ENCODE measurements at places on chromosomes 11 and 22.

DNA sequence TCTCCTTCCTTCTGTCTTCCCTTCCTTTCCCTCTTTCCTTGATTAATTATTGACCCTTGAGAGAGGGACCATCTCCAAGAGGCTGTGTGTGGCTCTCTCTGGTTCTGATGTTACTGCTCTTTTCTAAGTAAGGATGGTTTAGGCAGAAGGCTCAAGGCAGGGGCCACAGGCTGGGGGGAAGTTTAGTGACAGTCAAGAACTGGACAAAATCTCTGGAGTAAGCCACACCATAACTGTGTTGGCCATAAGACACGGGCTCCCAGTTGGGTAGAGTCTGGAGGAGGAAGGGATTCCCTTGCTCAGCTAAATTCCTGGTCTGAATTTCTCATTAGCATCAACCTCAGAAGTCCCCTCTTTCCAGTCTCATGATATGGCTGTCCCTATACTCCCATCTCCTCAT, 74.7 kb downstream of the BUD13 start:
- DNase-seq: no peak

GRCh38 chr22:38941488-38941987, 15.9 kb upstream of the APOBEC3A start:
- DNase-seq: peak; percentile 59

GRCh38 chr11:10410106-10410843, 44.8 kb upstream of the AMPD3 start:
- DNase-seq: no peak

DNA sequence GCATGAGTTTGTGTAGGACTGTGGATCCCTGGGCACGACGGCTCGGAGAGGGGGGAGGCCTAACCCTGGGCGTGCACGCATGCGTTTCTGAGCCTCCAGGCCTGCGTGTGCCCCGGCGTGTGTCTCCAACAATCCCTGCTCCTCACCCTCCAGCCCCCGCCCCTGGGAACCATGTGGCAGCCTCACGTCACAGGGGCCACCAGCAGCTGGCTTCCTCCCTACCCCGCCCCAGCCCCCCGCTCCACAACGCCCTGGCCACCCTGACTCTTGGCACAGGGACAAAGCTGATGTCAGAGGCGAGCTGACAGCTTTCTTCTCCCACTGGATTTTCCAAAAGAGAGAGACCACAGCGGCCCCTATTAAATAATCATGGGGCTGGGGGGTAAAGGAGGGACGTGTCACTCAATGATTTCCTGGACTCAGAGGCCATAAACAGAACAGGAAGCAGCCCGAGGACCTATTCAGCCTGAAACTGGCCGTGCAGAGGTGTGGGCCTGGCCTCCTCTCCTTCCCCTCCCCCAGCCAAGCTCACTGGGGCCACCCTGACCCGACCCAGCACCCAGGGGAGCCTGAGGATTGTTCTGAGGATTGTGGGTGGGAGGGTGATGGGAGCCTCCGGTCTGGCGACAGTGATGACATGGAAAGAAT, 6.8 kb upstream of the LIF start:
- no peak for DNase-seq

DNA sequence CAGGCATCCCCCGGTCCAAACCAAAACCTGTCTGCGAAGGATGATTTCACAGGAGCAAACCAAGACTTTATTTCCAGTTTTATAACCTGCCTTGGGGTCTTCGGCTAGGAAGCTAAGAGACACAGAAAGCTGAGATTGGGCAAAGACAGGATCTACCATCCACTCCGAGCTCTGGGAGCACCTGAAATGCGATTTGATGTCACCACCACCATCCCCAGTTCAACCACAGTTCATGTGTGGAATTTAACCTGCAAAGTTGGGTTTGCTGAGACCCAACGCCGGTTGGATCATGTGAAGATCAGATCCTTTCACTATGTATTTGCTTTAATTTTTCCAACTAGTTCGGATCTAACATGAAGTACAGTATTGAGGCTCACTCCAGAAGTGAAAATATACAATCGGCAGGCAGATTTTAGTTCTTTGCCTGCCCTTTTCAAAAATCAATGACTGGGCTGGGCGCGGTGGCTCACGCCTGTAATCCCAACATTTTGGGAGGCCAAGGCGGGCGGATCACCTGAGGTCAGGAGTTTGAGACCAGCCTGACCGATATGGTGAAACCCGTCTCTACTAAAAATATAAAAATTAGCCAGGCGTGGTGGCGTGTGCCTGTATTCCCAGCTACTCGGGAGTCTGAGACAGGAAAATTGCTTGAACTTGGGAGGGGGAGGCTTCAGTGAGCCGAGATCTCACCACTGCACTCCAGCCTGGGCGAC, 1.4 kb upstream of the C11orf24 start:
- DNase-seq: no peak

GRCh38 chr11:10395166-10395897, 59.7 kb upstream of the AMPD3 start:
- no peak for DNase-seq

DNA sequence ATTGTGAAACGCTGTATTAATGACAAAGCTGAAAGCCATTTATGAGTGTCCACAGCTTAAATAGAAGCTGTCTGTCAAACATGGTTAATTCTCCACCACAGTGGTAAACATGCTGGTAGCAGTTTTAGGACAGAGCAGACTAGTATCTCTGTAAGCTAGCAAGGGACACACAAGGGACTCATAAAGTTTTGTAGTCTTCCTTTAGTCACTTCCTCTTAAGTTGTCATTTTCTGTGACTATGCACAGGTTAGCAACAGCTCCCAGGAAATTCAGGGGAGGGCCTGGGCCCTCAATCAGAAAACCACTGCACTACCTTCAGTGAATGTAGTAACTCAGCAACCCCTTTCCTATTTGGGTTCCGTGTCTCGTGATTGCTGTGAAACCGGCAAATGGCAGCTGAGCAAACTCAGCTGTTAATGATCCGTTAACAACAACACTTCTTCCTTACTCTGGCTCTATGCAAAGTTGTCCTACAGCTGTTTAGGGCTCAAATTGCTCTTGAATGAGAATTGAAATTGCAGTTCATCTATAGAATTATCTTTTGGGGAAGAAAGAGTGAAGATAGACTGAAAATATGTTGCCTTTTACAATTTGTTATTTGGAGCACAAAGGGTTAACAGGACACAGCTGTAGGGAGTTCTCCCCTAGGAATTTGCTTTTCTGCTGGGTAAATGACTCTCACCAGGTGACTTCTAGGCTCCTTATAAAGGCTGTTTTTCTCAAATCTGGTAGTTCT, at the start of gene MMP26:
TSS of gene MMP26 (plus strand) at position 731 of the 736 bp plus-strand sequence.
- no peak for DNase-seq

DNA sequence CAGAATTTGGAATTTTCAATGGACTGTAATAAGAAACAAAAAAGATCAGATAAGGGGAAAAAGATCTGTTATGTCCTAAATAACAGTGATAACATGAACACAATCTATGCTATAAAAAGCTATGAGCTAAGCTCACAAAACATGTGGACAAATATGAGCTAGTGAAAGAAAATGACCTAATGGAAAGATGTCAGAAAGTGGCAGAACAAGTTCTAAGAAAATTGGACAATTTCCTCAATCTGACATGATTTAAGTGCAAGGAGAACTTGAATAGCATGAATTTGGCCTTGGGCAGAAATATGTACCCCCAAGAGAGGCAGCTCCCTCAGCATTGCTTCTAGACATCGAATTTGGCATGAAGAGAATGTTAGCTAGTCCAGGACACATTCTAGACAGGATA, 212.0 kb upstream of the PGR start:
- no peak for DNase-seq

DNA sequence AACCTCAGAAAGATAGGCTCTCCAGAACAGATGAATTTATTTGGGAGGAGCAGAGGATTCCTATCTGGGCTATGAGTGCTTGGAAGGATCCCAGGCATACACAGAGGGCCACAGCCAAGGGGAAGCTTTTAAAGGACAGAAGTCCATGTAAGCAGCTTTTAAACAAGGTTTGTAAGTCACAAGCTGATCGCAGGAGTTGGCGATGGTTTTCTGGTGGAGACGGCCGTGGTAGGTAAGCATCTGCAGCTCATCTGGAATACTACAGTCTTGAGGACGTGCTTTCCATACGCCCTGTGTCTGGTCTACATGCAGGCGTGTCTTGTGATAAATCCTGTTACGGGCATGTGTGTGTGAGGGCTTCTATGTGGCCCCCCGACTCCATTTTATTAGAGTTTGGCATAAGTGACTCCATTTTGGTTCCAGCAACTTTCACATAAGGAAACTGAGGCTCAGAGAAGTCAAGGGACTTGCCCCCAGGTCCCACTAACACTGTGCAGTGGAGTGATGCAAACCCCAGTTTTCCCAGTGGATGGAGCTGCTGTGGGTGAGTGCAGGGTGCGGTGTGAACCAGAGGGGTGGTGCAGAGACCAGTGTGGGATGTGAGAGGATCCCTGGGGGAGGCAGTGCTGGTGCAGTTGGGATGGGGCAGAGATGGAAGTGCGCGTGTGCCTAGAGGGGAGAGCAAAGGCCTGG, 11.8 kb upstream of the ACY3 start:
- DNase-seq: no peak

GRCh38 chr22:20530368-20531153, 23.2 kb downstream of the MED15 start:
- DNase-seq: no peak

DNA sequence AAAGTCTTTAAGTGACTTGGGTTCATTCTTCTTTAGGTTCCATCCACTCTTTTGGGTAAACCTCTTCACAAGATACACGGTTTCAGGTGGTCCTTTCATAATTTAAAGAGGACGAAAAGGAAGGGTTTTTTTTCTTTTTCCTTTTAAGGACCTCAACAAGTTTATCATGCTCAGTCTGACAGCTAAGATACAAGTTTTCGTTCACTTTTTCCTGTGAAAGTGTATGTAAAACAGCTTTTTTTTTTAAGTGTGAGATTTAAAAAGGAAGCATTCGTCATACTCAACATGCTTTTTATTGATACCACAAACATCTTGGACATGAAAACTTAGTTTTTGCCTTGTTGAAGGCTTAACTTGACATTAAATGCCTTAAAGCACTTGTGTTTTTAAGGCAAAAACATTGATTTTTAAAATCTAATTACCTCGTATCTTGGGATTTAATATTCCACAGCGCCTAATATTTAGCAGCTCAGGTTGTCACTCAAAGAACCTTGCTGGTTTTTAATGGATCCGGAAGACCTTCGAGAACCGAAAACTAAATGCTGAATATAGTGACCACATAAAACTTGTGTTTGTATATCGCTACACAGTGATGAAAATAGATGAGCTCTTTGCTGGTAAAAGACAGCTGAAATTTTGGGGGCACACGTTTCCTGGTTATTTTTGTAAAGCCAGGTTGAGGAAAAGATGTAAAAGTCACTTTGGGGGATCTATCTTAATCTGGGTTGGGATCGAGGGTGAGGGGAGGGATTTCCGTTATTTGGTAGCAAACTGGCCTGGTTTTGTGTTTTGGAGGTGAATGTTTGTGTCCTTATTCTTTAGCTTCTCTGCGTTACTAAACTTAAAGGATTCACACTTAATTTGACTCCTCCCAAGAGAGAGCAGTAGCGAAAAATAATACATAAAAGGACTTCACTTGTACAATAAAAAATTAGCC, 2.3 kb downstream of the PCF11 start:
- DNase-seq: no peak

GRCh38 chr22:24763872-24764485, 10.5 kb downstream of the PIWIL3 start:
- no peak for DNase-seq

- peak; percentile 83 for DNase-seq
Measured at GRCh38 chr22:21567456-21568346, at the start of gene UBE2L3. Gene UBE2L3, plus strand, starts transcription at chr22:21567714. Its CDS starts 31 bp downstream, at chr22:21567745.

DNA sequence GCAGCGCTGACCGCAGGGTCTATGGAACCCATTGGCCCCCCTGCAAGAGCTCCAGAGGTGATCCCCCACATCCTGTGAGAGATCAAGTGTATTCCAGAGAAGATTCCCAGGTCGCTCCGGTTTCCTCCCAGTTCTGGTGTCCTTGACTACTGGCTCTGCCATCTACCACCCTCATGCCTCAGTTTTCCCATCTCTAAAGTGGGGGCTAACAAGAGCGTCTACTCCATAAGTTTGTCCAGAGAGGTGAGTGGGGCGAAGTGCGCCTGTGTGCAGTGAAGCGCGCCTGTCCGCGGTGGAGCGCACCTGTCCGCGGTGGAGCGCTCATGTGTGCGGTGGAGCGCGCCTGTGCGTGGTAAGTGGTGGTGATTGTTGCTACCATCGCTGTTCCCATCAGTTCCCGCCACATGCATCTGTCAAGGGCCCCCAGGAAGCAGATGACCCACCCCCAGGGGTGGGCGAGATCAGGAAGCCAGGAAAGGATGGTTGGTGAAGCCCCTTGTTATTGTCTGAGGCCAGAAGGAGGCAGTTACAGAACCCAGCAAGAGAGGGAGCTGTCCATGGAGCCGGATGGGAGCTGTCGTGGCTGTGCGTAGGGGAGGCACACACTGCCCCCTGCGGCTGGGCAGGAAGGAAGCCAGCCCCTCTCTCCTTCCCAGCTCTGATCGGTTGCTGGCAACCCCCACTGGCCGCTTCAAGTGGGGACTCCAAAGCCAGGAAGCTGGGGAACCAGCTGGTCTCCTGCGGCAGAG, 73.2 kb upstream of the FGF3 start:
- DNase-seq: no peak

- no peak for DNase-seq
Measured at GRCh38 chr11:65745049-65745448, 24.5 kb upstream of the RNASEH2C start.

DNA sequence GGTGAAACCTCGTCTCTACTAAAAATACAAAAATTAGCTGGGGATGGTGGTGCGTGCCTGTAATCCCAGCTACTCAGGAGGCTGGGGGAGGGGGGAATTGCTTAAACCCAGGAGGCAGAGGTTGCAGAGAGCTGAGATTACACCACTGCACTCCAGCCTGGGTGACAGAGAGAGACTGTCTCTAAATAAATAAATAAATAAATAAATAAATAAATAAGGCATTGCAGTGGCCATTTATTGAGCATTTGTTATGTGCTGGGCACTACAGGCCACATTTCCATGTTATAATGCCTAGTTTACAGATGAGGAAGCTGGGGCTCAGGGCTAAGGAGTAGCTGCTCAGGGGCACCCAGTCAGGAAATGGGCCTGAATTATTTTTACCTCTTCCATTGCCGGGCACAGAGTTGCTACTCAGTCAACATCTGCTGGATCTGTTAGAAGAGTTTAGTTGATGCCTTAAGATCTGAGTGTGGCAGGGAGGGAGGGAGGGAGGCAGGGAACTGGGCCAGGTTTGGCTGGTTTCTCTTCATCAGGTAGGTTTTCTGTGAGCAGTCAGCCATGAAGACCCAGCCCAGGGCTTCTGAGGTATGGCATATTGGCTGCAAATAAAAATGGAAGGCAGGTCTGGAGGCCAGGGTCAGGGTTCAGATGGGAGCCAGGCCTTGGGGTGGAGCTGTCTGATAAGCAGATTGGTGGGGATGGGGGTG, 5.6 kb downstream of the PVALB start:
- DNase-seq: no peak

GRCh38 chr22:33105501-33105911, 47.3 kb upstream of the SYN3 start:
- no peak for DNase-seq
